ENCODE measurements at places on chromosomes 2 and 18.
A peak's percentile ranks its signal among the peaks of the same experiment; 100 is the strongest.

DNA sequence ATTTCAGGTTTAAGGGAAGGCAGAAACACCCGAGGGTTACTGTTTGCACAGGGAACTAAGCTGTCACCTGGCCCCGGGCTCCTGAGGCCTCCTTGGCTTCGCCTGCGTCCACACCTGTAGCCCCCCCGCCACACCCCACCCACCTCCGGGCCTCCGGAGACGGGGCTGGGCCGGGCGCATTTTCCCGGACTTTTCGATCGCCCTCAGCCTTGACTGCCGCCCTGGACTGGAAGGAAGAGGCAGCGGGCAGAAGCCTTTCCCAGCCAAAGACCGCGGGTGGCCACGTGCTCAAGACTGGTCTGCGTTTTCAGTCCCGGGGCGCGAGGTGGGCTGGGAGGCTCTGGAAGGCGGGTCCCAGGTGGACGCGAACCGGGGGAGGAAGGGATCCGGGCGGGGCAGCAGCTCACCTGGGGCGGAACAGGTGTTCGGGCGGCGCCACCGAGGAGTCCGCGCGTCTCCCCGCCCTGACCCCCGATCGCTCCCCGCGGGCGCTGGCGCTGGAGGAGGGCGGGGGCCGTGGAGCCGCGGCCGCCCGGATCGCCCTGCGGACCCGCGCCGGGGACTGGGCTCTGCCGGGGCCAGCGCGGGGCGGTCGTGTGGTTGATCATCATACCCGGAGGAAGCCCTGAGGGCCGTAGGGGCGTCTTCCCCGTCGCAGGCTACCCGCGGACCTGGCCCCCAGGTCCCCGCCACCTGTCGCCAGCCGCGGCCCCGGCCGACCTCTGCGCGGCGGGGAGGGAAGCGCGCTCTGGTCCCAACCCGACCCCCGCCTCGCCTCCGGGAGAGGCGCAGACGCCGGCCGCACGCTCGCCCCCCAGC, 3.2 kb downstream of the ID2 start:
- DNase-seq: peak; percentile 63

GRCh38 chr18:80154293-80154692, 45.2 kb downstream of the ADNP2 start:
- DNase-seq: peak; percentile 65

DNA sequence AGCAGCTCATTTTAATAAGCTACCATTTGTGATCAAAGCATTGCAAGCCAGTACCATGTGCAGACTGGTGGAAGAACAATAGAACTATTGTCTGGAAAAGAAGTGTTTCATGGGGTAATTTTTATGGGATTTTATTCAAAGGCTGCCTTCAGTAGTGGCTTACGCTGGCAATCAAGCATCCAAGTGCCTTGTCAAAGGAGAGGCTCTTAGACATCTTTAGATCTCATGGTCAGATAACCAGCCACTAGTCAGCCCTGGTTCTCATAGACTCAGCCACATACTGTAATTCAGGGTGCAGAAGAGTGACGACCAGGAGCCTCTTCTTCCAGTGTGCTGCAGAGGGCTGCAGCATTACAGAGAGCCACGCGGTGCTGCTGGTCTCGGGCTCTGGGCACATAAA, 98.5 kb upstream of the NOSTRIN start:
- DNase-seq: no peak

DNA sequence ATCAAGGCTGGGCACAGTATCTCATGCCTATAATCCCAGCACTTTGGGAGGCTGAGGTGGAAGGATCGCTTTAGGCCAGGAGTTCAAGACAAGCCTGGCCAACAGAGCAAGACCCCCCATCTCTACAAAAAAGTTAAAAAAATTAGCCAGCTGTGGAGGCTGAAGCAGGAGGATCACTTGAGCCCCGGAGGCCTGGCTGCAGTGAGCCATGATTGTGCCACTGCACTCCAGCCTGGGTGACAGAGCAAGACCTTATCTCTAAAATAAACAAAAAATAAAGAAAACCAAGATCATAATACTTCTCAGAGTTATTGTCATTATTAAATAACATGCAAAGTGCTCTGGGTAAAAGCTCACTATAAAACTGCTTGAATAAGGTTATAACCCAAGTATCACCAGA, 14.9 kb downstream of the IL1RN start:
- no peak for DNase-seq
